ENCODE measurements at places on chromosomes 12 and 14.

DNA sequence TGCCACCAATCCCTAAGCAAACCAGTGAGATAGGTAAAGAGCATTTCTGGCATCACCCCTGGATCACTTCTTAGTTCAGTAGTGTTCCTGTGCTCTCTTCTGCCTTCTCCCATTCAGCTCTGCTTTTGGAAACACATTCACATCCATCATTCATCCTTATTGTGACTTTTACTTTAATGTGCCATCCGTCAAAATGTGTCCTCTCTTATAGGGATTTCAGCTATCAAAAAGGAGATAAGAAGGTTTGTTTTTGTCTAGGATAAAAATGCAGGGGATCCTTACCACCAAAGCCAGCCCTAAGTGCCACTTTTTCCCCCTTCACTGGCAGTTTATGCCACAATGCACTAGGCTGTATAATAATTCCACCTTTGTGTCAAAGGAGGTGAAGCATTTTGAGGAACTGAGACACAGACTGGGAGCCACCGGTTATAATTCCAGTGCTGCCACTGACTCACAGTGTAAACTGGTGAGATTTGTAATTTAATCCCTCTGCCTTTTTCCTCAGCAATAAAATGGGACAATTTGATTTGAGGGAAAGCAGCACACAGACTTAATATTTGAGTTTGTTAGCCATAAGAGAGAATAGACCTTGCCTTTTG is 158.6 kb downstream of the PAX9 start:
- DNase-seq: no peak

- no peak for DNase-seq
These were observed 8.2 kb downstream of the ARHGEF40 start for GRCh38 chr14:21078287-21078686.

DNA sequence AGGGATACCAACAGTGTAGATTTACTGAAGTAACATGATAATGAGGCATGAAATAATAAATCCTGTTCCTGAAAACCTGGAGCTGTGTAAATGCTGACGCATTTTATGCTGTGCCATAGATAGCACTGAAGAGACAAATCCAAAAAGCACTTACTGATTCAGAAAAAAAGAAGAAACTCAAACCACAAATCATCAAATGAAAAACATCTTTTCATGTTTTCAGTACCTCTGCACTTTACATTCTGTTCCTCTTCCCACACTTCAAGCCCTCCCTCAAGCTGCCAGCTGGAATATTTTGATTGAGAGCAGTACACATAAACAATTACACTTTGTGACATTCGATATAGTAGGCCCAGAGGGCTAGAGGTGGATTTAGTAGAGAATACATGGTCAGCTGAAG is 362.3 kb downstream of the NAV3 start:
- DNase-seq: no peak

- no peak for DNase-seq
These were observed 101.6 kb downstream of the TSPAN9 start for GRCh38 chr12:3178671-3179313.

DNA sequence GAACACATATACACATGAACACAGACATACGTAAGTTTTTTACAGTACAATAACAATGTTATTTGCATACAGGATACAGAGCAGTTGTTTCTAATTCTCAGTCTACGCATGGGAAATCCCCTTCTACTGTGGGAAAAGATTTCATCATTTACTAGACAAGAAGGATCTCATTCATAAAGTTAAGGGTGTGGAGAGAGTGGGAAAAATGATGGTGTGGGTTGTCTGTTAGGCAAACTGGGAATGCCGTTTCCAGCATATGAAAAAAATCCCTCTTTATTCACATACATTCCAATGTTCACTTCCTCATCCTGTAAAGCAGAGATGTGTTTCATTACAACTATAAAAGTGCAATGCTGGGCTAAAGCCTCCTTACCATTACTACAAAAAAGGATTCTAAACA is 120.9 kb downstream of the SINHCAF start:
- DNase-seq: no peak

GRCh38 chr12:70628701-70629480 is 8.3 kb downstream of the PTPRB start:
- DNase-seq: no peak

DNA sequence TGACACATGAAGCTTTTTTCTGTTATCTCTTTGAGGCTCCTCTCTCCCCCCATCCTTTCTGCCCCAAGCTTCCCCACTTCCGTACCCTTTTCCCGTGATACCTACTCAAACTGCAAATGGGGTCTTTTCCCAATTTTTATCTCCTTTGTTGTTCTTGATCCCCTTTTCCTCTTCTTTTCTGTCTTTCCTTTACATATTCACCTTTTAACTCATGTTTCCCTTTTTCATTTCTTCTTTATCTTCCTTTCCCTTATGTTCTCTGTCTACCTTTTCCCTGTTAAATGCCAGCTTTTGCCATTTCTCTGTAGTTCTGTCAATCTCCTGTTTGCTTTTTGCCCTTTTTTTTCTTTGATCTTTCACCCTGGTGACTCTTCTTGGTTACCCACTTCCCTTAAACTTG is 2.6 kb upstream of the BHLHE41 start:
- no peak for DNase-seq

GRCh38 chr12:12319451-12320183 is 30.4 kb downstream of the MANSC1 start:
- DNase-seq: no peak

GRCh38 chr12:52539083-52539820 is 13.7 kb downstream of the KRT71 start:
- no peak for DNase-seq

- DNase-seq: no peak
These were observed 62.8 kb upstream of the FOXN3 start for GRCh38 chr14:89479802-89480201.

- no peak for DNase-seq
These were observed 1646.2 kb upstream of the FLRT2 start for GRCh38 chr14:83883732-83884131.

DNA sequence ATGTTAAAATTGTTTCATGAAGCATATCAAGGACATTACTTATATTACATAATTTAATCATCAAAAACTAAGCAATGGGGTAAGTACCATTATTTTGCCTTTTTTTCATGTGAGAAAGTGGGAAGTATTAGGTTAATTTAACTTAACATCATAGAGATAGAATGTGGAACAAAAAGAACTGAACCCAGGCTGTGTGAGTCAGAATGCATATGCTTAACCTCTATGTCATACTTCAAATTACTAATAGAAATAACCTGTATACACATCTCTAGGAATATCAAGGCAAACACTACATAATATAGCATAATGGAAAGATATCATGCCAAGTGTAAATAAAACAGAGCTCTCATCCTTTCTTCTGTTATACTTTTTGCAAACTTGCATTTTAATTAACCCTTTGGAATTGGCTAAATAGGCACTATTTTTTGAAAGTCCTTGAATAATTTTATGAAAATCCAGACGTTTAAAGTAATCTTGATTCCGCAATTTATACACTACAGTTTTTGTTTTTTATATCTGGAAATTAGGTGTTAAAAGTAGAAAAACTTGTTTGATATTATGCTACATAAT is 777.7 kb downstream of the SLC6A15 start:
- DNase-seq: no peak

DNA sequence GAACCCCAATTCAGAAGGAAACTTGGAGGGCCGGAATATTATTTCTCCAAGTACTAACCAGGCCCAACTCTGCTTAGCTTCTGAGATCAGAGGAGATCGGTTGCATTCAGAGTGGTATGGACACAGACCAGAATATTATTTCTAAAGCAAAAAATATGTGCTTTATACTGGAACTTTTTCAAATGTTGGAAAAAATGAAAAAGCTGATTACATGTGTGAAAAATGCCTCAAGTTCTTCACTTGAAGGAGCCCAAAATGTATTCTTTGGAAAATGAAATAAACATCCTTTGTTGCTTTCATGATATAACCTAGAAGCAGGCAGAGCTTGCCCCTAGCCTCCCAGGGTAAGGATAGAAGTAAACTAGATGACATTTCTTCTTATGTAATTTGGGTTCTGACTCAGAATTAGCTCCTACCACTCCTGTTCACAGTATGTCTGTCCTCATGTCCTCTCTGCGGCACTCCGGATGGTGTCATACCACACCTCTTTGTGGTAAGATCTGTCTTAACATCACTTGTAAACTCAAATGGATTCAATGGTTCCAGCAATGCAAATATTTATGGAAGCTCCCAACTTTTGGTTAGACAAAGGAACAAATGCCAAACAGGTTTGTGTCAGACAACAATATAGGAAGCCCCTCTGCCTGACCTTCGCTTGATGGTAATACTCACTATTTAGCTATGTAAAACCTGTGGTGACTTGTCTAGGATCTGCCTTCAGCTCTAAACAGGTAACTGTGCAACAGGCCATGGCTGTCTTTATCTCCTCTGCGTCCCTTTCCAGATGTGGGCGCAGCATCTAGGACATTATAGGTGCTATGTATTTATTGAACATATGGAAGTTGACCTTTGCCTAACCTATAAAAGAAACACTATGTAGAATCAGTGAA is 178.5 kb downstream of the SSPN start:
- no peak for DNase-seq

GRCh38 chr14:100120522-100121269 is 38.7 kb downstream of the DEGS2 start:
- DNase-seq: no peak

DNA sequence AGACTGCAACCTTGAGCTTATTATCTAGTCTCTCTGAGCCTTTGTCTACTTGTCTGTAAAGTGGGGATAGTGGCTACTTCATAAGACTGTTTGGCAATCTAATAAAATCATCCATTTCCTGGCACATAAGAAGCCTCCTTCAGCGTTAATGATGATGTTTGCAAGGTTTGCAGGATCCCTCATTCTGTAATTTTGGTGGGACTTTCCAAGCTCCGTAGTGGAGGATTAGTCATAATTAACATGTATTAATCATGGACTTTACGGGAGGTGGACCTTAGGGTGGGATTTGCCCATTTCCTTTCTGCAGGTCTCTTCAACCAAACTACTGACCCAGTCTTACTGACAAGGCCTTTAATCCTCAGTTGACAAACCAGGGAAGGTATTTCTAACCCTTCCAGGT is 66.2 kb downstream of the NTF3 start:
- no peak for DNase-seq

DNA sequence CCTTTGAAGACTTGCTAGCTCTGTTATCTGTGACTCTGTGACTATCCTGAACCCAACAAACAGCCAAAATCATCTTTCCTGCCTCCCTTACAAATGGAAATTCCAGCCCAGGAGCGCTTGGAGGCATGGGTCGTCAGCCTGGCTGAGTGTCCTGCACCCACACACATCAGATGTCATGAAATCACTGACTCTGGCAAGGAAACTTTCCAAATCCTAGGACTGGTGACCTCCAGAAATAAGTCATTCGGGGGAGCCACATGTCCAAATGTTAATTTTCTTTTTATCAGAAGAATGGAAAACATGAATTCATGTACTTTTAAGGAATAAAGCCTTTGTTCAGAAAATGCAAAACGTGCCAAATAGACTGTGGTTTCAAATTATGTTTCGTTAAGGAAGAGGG is 96.3 kb upstream of the EVL start:
- no peak for DNase-seq

GRCh38 chr12:51868821-51869495 is 18.9 kb upstream of the ANKRD33 start:
- DNase-seq: no peak

DNA sequence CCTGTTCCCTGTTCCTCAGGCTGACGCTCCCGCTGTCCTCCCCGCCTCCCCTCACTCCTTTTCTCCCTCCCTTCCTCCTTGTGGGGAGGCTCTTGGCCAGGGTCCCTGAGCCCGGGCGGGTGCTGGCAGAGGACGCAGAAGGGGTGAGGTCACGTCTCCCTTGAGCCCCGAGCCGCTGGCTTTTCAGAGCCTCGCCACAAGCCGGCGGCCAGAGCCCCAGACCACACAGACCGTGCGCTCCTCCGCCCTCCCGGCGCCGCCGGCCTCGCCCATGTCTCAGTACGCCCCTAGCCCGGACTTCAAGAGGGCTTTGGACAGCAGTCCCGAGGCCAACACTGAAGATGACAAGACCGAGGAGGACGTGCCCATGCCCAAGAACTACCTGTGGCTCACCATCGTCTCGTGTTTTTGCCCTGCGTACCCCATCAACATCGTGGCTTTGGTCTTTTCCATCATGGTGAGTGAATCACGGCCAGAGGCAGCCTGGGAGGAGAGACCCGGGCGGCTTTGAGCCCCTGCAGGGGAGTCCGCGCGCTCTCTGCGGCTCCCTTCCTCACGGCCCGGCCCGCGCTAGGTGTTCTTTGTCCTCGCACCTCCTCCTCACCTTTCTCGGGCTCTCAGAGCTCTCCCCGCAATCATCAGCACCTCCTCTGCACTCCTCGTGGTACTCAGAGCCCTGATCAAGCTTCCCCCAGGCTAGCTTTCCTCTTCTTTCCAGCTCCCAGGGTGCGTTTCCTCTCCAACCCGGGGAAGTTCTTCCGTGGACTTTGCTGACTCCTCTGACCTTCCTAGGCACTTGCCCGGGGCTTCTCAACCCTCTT is at the start of gene TMEM233:
Gene TMEM233, plus strand, starts transcription at position 197 of the 821 bp plus-strand sequence. Its CDS starts 75 bp downstream, at position 272.
- no peak for DNase-seq

DNA sequence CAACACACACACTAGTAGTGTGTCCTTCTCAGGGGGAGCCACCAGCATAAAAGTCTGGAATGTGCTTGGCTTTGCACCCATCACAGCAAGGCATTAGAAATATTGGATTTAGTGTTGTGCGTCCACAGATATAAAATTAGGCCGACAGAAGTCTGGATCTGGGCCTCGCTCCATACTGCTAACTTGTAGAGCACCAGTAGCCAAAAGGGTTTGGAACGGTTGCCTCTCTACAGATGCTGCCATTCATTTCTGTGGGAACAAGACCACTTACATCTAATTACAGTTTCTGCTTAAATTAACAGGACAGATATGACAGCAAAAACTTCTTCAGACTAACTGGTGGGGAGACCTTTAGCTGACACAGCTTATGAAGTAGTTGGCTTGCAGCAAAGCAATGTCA is 94.2 kb downstream of the EXOC5 start:
- DNase-seq: no peak

DNA sequence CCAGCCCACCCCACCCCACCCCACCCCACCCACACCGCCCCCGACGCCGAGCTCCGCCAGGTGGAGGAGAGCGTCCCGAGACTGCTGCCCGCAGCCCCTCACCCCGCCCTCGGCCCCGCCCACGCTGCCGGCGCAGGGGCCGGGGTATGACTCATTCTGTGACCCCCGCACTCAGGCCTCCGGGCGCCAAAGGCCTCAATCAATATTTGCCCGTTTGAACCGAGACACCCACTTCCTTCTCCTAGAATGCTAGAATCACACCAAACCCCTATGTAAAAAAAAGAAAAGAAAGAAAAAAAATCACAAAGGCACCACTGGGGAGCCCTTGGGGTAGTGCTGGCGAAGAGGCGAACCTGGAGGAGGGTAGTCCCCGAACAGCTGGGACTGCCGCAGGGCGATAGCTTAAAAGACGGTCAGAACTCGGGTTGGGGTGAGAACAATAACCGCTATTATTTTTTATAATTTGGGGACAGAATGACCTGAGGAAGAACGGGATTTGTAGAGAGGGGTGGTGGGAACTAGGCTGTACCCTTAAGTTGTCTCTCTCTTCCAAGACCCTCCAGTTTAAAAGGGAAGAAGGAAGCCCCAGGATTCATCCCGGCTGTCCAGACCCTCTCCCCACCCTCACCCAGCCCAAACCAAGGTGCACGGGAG is 894 bp downstream of the KRT8 start:
- DNase-seq: no peak
